ENCODE measurements at places on chromosomes 3 and 15. TPM values are rescaled to one million over a fixed set of nuclear protein-coding genes. Genes with fewer than 3 reads are reported as not detected.

Gene ROPN1B
- not detected for total RNA-seq

Gene SLC7A14
- 0.07 TPM for total RNA-seq

Gene PLA2G4E
- not detected for total RNA-seq

Gene ARPIN
- total RNA-seq: 18.7 TPM

Gene EPHB1
- total RNA-seq: 2.5 TPM

Gene OIP5
- total RNA-seq: 11.4 TPM

Gene CELF6
- not detected for total RNA-seq

Gene CACNA2D3
- not detected for total RNA-seq

Gene ZNF35
- total RNA-seq: 9.1 TPM

Gene FSIP1
- total RNA-seq: 1.1 TPM

Gene KLHL6
- total RNA-seq: 14.8 TPM

Gene PIGBOS1
- 12.8 TPM for total RNA-seq

Gene AADACL2
- total RNA-seq: not detected

Gene SAMMSON
- total RNA-seq: not detected

Gene COPG1
- total RNA-seq: 202 TPM

Gene HIGD2B
- not detected for total RNA-seq

Gene TMEM44
- total RNA-seq: 115 TPM

Gene SCN11A
- not detected for total RNA-seq

Gene RYK
- 48.3 TPM for total RNA-seq

Gene SOX2
- not detected for total RNA-seq

Gene MYH15
- 0.14 TPM for total RNA-seq

Gene CORO2B
- 2.9 TPM for total RNA-seq

Gene CCDC13
- total RNA-seq: 1.2 TPM

Gene NCEH1
- total RNA-seq: 20.5 TPM

Gene TBC1D23
- total RNA-seq: 30.0 TPM

Gene PLSCR2
- not detected for total RNA-seq

Gene SFMBT1
- total RNA-seq: 6.0 TPM

Gene GPR171
- not detected for total RNA-seq

Data from endothelial cell of umbilical vein (primary cell).